Activated naive CD8-positive, alpha-beta T cell treated with anti-CD3 and anti-CD28 coated beads for 36 hours (primary cell): ENCODE measurements at places on chromosomes 5 and 9. TPM values are rescaled to one million over a fixed set of nuclear protein-coding genes. Genes with fewer than 3 reads are reported as not detected.

SLC34A1 gene
- not detected for total RNA-seq

DDX4 gene
- total RNA-seq, result not detected

GRCh38 chr5:174148721-174149120 lies 103.2 kb downstream of the NSG2 start:
- DNase-seq, result no peak

DNA sequence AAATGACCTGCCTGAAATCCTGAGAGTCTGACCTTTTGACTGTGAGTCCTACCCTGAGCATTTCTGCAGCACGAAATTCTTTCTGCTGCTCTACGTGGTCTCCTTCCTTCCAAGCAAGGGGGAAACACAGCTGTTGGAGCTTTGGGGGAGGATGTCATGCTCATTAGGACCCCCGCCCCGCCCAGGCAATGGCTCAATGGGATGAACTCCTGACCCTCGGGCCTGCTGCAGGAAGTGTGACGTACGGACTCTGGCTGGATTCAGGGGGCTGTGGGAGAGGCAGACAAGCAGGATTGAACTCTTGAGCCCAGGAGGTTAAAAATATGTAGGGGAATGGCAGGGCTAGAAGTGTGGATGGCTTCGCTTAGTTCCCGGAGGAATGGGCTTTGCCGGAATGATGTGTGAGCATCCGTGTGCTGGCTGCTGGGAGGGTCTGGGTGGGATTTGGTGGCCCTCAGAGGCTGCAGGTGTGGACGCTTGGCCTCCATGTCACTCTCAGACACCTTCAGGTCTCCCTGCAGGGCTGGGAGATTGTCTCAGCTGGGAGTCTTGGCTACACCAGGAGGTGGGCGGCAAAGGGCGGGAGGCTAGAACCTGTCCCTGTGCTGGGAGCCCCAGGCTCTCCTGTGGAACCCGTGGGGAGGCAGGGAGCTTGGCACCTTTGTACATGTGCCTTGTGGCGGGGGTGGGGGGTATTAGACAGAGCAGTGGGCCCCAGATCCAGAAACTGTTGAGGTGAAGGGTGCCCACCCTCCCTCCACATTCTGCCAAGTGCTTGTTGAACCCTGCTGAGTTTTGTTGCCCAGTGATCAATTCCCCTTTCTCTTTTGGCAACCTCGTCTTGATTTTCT lies 26.3 kb downstream of the STC2 start:
- no peak for DNase-seq

DNA sequence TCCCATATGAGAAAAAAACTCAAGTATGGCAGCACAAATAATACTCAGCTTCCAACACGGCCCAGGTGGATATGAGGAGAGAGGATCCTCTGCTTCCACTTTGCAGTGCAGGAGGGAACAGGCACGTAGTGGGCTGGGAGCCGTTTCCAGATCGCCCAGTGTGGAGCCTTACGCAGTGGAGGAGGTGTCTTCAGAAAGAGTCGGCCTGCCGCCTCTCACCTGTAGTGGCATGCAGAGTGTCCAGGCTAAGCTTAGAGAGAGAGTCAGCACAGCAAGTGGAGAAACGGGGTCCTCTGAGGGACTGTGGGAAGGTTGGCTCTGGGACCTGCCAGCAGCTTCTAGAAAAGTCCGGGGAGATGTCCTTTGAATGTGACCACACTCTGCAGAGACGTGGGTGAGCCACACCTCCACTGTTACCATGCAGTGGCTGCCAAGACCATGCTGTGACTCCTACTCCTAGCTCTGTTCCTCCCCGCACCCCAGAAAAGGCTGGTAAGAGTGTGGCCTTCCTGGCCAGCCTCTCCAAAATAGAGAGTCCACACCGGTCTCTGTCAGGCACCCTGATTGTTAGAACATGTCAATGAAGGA lies 3.5 kb upstream of the SEMA4D start:
- DNase-seq, result no peak

- DNase-seq, result no peak
Measured at GRCh38 chr5:53614376-53614885, 54.0 kb downstream of the NDUFS4 start.

GRCh38 chr9:29609282-29609681 lies 2036.0 kb upstream of the C9orf72 start:
- DNase-seq, result no peak

GRCh38 chr5:69415584-69415958 lies 655 bp downstream of the MARVELD2 start:
- no peak for DNase-seq

- DNase-seq, result no peak
Measured at GRCh38 chr9:134606951-134607731, 34.5 kb upstream of the COL5A1 start.

GRCh38 chr9:122145592-122145863 lies 14.1 kb downstream of the NDUFA8 start:
- no peak for DNase-seq

GRCh38 chr5:1831257-1831656 lies 30.1 kb downstream of the NDUFS6 start:
- no peak for DNase-seq

- no peak for DNase-seq
Measured at GRCh38 chr9:107237873-107238272, 45.2 kb upstream of the RAD23B start.

DNA sequence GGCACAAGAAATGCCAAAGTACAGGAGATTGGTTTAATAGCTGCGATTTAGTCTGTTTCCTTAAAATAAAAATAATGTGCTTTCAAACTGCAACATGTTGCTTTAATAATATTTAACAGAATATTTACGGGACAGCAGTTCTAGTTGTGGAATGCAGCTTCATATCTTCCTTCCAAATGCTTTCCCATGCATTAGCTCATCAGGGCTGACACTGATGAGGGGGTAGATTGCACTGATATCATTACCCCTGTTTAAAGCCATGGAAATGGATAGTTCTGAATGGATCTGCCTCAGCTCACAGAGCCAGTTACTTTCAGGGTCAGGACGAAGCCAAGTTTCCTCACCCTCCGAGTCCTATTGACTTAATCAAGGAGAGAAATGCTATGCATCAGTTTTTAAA lies 93.2 kb upstream of the OSMR start:
- no peak for DNase-seq

DNA sequence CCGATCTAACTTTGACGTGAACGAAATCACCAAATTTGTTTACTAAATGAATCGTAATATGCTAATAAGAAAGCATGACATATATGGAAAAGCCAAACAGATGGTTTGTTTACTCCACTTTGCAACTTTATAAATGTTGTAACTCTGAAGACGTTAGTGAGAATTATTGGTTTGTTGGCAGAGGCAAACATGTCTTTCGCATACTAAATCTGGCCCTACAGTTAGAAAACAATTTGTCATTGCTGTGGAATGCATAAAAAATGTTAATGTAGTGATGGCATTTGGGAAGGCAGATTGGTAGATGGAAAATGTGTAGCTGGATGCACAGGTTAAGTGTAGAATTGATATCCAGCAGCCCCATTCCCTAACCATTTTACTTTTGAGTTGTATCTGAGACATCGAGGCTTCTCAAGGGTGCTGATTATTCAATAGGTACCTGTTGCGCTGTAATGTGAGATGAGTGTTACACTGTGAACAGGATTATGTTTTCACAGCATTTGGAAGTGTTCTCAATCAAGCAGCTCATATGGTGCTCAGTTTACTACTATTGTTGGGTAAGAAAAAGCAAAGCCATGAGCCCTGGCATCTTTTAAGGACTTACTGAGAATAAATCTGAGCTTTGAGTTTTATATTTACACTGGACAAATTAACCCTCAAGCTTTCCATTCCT lies 444.8 kb downstream of the BNC2 start:
- DNase-seq, result no peak

- no peak for DNase-seq
Measured at GRCh38 chr5:113124265-113124664, 147.7 kb downstream of the DCP2 start.
